ENCODE measurements at places on chromosomes 16 and 17.
A peak's percentile ranks its signal among the peaks of the same experiment; 100 is the strongest.

- peak; percentile 97 for DNase-seq
Observed at GRCh38 chr16:31458844-31459686, at the start of gene ARMC5. Gene ARMC5, plus strand, starts transcription at chr16:31459501. Its CDS starts 24 bp downstream, at chr16:31459525.

DNA sequence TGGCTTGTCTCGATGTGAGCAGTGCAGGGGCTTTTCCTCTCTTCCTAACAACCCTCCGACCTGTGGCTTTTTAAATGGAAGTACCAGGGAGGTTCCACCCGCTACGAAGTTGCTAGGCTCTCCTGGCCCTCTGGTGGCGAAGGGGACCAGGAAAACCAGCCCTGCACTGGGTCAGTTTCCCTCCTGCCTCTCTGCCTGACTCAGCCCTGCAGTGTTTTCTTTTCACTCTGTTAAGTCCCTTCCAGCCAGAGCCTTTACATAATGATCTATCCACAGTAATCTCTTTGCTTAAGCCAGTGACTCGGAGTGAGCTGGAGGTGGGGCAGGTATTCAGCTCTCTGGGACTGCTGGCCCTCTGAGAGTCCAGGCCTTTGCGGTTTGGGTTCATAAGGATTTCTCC is 331.3 kb upstream of the EEF2KMT start:
- DNase-seq: no peak

- no peak for DNase-seq
Observed at GRCh38 chr17:38536661-38537060, 69.1 kb downstream of the SRCIN1 start.

GRCh38 chr17:17876959-17877528 is 40.3 kb upstream of the SREBF1 start:
- no peak for DNase-seq

DNA sequence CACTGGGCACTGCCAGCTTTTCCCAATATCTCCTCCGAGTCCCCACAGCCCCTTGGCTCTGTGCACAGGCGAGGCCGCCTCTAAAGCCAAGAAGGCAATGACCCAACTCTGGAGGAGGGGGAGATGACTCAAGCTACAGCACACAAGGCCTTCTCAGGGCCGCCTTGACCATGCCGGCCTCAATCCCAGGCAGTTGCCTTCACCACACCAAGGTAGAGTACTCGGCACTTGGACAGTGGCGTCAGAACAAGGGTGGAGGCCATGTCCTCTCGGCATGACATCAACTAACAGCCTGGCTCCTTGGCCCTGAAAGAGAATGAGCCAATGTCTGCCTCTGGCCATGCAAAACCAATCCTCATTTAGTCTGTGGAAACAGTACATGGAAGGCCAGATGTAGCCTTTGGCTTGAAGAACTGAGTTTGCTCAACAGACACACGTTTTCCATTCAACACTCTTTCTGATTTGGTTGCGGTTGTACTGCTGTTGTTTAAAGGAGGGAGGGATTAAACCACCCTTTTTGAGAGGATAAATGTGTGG is 139.6 kb downstream of the XYLT1 start:
- DNase-seq: no peak

DNA sequence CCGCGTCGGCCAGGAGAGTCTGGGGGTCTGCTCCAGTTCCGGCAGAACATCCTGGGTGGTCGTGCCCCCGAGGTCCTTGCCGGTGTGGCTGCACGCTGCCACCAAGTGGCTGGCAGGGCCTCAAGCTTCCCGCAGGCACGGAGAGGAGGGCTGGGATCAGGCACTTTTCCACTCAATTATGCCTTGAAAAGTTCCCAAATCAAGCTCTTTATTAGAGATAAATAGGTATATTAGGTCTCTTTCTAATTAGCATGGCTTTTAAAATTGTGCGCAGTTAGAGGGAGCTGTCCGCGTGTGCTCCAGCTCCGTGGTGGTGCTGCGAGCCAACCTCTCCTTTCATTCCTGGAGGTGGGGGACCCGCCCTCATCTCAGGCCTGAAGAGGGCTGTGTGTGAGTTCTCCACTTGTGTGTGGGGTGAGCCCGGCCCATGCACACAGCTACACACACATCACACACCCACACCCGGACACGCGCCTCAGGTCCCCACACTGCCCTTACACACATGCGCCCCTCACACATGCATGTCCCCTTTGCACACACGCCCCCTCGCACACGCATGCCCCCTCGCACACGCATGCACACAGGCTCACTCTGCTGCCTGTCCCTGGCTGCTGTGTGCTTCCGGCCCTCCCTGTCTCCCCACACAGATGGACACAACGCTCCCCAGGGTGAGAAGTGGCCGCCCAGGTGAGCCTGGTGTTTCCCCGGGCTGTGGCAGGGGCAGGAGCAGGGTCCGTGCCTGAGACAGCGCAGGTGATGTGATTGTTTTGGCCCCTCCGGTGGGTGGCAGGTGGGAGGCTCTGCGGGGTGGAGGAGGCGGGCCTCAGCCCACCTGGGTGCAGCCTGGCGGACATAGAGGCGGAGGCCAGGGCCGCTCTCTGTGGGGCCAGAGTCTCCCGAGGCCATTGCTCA is 28.8 kb downstream of the CACNA1H start:
- DNase-seq: no peak

- DNase-seq: no peak
Observed at GRCh38 chr16:87345726-87346424, 28.7 kb upstream of the C16orf95 start.

DNA sequence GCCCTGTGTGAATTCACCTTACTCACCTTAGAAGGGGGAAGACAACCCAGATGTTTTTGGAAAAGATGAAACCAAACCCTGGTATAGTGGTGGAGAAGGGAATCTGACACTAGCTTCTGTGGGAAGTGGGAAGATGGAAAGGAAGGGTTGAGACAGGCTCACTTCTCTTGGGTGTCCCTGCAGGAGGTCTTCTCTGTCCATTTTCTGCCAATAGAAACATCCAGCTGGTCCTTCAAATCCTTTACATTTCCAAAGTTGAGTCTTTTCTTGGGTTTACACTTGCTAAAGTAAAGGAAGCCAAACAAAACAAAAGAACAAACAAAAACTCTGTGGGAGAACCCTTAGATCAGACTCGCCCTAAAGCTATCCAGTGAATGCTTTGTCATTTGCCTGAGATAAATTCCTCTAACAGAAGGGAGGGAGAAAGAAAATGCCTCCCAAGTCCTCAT is 10.2 kb downstream of the HOXB1 start:
- DNase-seq: no peak

GRCh38 chr16:10332241-10332640 is 53.6 kb upstream of the ATF7IP2 start:
- no peak for DNase-seq

Data from activated CD4-positive, alpha-beta T cell treated with anti-CD3 and anti-CD28 coated beads, Interleukin-2, amount 50 U/mL, for 4 hours (primary cell).